LNCaP clone FGC (cell line): ENCODE measurements at places on chromosomes 13 and 19.

DNA sequence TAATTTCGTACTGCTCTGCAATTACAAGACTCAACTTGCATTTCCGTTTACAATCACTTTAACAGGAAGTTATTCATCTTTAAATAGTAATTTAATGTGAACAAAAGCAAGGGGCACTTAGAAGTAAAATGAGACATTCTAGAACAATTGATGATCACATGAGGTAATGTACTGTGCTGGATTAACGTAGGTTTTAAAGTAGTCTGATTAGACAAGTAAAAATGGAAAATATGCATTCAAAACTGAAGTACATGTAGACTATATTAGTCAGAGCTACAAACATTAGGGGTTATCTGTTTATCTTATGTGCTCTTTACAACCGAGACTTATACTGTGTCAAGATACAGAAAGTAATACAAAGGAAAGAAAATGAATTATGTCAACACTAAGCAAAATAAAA, 1528.0 kb downstream of the SLITRK5 start:
- DNase-seq = no peak

DNA sequence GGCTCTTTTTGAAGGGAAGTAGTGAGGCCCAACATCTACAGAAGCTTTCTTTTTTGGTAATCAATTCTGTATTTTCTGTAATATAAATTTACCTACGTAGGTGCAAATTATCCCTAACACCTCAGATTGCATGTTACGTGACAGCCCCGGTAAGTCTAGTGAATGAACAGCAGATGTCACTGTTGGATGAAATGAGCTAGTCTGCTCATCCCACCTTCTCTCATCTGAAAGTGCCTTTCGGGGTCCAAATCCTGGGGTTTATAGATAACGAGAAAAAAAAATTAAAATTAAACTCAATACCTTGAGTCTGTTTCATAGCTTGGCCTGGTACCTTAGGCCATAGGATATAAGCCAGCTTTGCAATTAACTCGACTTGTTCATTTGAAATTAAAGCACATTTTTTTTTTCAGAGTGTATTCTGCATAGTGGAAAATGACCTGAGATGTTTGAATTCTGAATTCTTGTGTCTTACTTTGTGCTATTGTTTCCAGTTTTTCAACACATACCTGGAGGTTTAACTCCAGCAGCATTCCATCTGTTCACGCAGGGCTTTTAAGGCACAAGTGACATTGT, 548.2 kb downstream of the GPC5 start:
- DNase-seq = no peak

- DNase-seq = no peak
Observed at GRCh38 chr13:99258946-99259345, 767 bp upstream of the GPR18 start.

GRCh38 chr19:30870876-30871275, 478.4 kb downstream of the TSHZ3 start:
- no peak for DNase-seq

DNA sequence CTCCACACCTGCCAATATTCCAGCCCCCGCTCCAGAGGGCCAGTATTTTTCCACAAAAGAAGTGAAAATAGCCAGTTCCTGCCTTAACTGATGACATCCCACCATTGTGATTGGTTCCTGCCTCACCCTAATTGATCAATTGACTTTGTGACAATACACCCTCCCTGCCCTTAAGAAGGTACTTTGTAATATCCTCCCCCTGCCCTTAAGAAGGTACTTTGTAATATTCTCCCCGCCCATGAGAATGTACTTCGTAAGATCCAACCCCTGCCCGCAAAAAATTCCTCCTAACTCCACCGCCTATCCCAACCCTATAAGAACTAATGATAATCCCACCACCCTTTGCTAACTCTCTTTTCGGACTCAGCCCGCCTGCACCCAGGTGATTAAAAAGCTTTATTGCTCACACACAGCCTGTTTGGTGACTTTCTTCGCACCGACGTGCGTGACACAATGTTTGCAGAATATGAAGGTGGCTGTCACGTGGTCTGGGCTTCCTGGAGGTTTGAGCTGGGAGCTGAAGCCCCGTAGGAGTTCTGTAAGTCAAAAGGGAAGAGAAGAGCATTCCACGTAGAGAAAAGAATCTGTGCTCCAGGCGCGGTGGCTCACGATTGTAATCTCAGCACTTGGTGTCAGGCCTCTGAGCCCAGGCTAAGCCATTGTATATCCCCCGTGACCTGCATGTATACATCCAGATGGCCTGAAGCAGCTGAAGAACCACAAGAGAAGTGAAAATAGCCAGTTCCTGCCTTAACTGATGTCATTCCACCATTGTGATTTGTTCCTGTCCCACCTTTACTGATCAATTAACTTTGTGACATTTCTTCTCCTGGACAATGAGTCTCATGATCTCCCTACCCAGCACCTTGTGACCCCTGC, 6.2 kb upstream of the FUT3 start:
- peak; percentile 2 for DNase-seq

GRCh38 chr19:17418710-17419109, 1.1 kb upstream of the MVB12A start:
- no peak for DNase-seq

GRCh38 chr19:30360376-30361106, 11.6 kb upstream of the ZNF536 start:
- DNase-seq = no peak

DNA sequence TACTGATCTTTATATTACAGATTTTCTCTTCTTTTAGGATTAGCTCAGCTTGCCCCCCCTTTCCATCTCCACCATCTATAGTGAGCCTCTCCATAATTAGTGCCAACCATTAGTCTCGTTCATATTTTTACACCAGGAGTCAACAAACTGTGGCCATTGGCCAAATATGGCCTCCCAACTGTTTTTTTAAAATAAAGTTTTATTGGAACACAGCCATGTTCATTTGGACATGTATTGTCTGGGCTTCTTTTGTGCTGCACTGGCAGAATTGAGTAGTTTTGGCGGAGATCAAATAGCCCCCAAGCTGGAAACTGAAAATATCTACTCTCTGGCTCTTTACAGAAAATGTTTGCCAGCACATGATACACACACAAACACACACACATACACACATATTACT, 18.4 kb downstream of the ZNF175 start:
- no peak for DNase-seq

GRCh38 chr19:17163652-17164051, 51.5 kb upstream of the USE1 start:
- no peak for DNase-seq

GRCh38 chr13:40082639-40083038, 427.2 kb downstream of the COG6 start:
- no peak for DNase-seq

DNA sequence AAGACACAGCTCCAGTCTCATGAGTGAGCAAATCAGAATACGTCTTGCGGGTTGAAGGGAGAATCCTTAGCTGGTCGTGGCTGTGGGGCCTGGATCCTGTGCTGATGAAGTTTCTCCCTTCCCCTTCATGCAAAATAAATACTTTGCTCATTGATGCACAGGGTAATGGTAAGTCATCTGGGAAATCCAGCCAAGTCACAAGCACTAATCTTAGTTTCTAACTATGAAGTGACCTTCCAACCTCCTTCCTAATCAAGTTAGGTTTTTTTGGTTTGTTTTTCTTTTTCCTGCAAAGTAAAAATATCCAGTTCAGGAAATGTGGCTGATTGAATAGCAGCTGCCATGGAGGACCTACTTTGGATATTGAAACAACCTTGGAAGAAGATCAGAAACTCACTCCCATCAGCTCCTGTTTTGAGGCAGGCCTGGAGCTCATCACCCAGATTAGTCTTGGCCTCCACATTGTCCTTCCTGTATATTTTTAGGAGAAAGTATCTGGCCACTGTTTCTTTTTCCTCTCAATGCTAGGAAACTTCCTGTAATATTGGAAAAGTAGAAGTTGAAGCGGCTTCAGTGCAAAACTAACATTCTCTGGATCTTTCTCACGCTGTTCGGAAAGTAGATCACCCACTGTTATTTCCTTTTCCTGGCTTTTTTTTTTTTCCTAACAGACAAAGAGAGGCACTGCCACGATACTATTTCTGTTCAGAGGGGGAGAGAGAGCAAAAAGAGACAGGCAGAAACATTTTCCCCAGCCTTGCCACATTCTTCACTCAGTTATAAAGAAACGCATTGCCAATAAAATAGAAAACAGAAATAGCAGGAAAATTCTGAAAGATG, 12.3 kb upstream of the ARL11 start:
- DNase-seq = no peak

DNA sequence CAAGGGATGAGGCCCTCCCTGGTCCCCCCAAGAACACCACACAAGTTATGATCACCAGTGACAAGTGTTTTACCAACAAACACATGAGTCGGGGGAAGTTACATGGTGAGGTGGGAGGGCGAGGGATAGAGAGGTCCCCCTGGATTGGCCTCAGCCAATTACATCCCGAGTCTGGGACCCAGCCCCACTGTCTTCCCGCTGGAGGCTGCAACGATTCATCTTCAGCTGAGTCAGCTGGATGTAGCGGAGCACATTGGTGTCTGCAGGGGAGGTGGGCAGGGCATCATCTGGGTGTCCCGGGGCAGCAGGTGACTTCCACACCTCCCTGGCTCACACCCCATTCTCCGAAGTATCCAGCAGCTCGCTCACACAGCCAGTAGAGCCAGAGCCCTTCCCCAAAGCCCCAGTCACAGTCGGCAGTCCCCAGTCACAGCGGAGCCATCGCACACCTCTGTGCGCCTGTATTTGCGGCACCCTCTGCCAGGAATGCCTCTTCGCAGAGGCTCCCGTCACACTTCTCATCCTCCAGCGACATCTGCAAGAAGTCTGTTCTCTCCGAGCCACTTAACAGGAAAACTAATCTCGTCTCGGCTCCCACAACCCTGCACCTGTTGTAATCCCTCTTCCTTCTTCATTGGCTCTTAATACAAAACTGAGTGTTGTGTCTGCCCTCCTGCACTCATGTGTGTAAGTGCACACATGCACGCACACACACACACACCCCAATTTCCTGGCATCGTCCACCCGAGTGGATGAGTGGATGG, 2.0 kb downstream of the TTC9B start:
- no peak for DNase-seq

DNA sequence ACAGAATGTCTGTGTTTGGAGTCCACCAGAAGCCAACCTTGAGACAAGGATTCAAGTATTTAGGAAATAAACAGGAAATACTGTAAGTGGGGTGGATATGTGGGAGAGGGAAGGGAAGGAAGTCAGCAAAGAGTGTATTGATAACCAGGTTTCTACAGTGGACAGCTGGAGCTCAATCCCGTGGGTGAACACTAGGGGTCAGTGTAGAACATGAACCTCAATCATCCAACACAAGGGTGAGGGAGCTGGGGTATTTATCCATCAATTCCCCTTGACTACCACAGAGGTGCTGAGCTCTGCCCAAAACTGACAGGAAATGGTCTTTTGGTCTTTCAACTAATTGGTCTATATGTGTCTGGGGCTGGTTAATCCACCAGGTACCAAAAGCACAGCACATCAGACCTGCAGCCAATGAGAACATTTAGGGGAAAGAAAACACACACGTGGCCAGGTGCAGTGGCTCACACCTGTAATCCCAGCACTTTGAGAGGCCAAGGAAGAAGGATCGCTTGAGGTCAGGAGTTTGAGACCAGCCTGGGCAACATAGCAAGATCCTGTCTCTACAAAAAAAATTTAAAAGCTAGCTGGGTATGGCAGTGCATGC, 5.6 kb upstream of the SYDE1 start:
- no peak for DNase-seq

- DNase-seq = no peak
Observed at GRCh38 chr19:3698974-3699740, 1.1 kb downstream of the PIP5K1C start.

GRCh38 chr13:84917252-84917878, 881.9 kb downstream of the SLITRK6 start:
- DNase-seq = peak; percentile 7

DNA sequence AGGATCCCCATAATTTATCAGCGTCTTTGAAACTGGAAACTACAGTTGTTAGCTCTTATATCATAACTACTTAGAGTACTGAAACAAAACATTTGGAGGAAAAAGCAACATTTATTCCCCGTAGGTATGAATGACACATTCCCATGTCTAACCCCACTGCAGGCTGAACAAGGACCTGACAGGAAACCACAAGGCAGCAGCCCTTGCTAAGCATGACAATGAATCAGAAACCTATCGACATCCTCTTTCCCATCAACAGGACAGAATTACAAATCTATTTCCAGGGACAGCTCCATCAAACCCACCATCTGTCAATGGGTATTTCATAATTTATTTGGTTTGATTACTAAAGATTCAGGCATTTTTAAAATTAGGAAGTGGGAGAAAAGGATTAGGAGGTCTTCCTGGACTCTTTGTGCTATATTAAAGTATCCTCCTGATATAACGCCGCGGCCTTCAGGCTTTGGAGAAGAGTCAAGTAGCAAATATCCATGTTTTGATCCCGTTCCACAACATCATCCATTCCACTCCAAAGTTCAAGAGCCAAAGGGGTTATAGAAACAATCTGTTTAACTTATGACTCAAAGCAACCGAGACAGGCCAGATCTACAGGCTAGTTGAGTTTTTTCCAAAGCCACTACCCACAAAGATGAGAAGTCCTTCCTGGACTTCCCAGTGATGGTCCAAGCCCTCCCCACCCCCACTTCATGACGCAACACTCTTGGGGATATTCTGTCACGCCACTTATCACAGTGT, 51.1 kb downstream of the FAM216B start:
- DNase-seq = no peak

DNA sequence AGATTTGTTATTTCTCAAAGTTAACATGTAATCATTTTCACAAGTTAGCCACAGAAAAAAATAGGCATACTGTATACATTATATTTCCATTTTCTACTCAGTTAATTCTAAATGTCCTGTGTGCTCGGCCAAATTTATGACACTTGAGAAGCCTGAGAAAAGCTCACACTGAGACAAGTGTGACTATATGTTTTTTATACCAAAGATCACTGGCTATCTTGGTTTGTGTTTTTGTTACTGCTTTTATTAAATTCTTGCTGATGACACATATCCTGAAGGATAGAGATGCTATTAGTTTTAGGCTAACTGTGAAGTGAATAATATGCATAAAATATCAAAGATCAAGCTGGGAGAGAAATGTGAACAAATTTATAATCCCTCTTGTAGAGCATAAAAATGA, 49.3 kb upstream of the IL17D start:
- DNase-seq = no peak

- DNase-seq = no peak
Observed at GRCh38 chr19:43461303-43461702, 4.1 kb downstream of the LYPD3 start.

- peak; percentile 86 for DNase-seq
Observed at GRCh38 chr19:40921005-40921897, 39.2 kb upstream of the CYP2A7 start.
